ENCODE measurements at places on chromosomes 12 and 14.

GRCh38 chr12:22648668-22649067 is 23.7 kb downstream of the ETNK1 start:
- no peak overlapping the region for H3K4me3 ChIP-seq
- no peaks in the 10 kb centered on the region for H3K27me3 ChIP-seq
- DNase-seq, result no peak
- H3K36me3 ChIP-seq, result peaks cover 6% of the 10 kb centered on the region
- no peaks in the 10 kb centered on the region for H3K4me1 ChIP-seq

GRCh38 chr14:36880276-36880675 is 218.6 kb downstream of the PAX9 start:
- H3K4me1 ChIP-seq, result no peaks in the 10 kb centered on the region
- H3K36me3 ChIP-seq, result no peaks in the 10 kb centered on the region

DNA sequence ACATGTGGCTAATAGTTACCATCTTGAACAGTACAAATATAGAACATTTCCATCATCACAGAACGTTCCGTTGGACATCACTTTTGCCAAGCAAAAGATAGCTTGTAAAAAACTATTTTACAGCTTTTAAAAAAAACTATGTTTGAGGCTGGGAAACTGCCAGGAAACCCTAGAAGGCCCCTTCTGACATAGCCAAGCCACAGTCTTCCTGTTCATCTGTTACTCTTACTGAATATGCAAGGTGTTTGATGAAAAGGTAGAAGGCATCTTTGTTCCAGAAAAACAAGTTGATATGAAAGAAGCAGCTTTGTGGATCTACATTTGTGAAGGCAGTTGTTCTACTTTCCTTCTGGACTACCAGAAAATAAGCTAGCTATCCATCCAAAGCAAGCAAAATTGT is 23.6 kb upstream of the WNK1 start:
- no peak overlapping the region for H3K4me3 ChIP-seq
- no peaks in the 10 kb centered on the region for H3K27me3 ChIP-seq
- no peak overlapping the region for H3K27ac ChIP-seq
- DNase-seq, result no peak

GRCh38 chr12:15417691-15418090 is 95.4 kb downstream of the PTPRO start:
- H3K4me1 ChIP-seq, result no peaks in the 10 kb centered on the region
- H3K36me3 ChIP-seq, result no peaks in the 10 kb centered on the region
- no peak overlapping the region for H3K27ac ChIP-seq
- H3K27me3 ChIP-seq, result no peaks in the 10 kb centered on the region
- H3K4me3 ChIP-seq, result no peak overlapping the region

- H3K27me3 ChIP-seq, result no peaks in the 10 kb centered on the region
- no peak for DNase-seq
- no peaks in the 10 kb centered on the region for H3K36me3 ChIP-seq
- no peak overlapping the region for H3K27ac ChIP-seq
- H3K4me3 ChIP-seq, result no peak overlapping the region
These were observed 144.7 kb upstream of the TMCC3 start for GRCh38 chr12:94795044-94795443.

DNA sequence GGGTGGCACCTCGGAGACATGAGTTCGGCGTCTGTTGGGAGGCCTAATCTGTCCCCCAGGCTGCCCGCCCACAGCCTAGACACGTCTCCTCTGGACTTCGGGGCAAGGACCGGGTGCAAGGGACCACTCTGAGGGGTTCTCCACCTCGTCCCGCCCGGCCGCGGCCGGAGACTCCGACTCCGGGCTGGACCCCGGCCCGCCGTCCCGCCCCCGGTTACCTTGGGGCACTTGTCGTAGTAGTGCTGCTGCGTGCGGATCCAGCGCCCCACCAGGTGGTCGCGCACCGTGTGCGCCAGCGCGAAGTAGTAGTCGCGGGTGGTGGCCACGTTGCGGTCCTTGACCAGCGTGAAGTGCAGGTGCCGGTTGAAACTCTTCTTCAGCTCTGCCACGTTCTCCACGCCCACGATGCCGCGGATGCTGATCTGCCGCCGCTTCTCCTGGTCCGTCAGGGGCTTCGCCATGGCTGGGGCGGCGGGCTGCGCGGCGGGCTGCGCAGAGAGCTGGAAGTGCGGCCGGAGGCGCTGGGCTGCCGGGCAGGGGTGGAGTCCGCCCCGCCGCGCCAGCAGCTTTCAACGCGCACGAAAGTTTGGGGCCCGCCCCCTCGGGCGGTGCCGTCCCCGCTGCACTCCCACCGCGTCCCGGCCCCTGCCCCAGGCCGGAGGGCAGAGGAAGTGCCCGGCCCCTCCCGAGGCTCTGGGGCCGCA is at the start of gene PYGL:
Gene PYGL (minus strand): TSS at position 541 of the 704 bp plus-strand sequence. CDS start 80 bp downstream, at position 461.
- peak within 1 kb of the TSS; percentile 62 for H3K27ac ChIP-seq
- no peaks in the 10 kb centered on the region for H3K36me3 ChIP-seq
- DNase-seq, result peak; percentile 85
- peaks cover 7% of the 10 kb centered on the region for H3K27me3 ChIP-seq
- H3K4me3 ChIP-seq, result peak within 1 kb of the TSS; percentile 69
- H3K4me1 ChIP-seq, result peaks cover 11% of the 10 kb centered on the region

- DNase-seq, result peak; percentile 31
- H3K4me1 ChIP-seq, result peaks cover 3% of the 10 kb centered on the region
- H3K36me3 ChIP-seq, result no peaks in the 10 kb centered on the region
- no peaks in the 10 kb centered on the region for H3K27me3 ChIP-seq
These were observed 108.6 kb upstream of the DYRK2 start for GRCh38 chr12:67539946-67540345.

GRCh38 chr14:80278293-80279023 is 67.2 kb upstream of the DIO2 start:
- no peak overlapping the region for H3K27ac ChIP-seq
- no peaks in the 10 kb centered on the region for H3K4me1 ChIP-seq
- DNase-seq, result peak; percentile 43
- no peak overlapping the region for H3K4me3 ChIP-seq

- H3K27ac ChIP-seq, result no peak overlapping the region
- peaks cover 27% of the 10 kb centered on the region for H3K27me3 ChIP-seq
- no peaks in the 10 kb centered on the region for H3K36me3 ChIP-seq
- no peak for DNase-seq
- H3K4me1 ChIP-seq, result peaks cover 16% of the 10 kb centered on the region
These were observed 2.7 kb downstream of the PPP4R4 start for GRCh38 chr14:94176808-94177207.

DNA sequence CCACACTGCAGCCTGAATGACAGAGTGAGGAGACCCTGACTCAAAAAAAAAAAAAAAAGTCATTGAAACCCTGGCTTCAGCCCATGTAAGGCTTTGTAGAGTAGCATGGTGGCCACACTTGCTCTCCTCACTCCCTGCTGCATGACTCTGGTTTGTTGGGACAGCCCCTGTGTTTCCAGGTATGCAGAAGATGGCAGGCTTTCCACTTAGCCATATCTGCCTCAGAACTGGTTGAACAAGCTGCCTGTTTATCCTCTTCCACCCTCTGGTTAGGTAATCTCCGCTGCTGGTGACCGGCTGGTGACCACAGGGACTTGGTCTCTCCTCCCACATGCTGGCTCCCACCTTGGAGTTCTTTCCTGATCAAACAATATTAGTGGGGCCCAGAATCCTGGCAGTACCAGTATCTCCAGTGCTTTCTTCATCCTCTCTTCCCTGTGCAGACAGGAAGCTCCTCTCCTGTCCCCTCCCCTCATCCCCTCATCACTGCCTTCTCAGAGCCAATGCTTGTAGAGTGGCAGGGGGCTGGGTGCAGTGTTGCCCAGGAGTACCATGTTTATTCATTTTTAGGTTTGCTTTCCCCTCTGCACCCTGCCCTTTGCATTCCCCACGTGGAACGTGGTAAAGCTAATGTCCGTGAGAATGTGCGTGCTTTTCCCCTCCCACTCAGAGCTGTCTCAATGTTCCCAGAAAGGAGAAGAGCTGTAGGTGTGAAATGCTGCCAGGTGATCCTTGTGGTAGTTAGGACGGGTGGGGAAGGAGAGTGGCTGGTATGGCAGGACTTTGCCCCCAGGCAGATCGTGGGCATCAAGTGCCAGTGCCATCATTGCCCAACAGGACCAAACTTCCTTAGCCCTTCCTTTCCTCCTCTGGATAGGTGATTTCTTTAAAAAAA is 11.3 kb downstream of the ABHD12B start:
- DNase-seq, result no peak
- H3K36me3 ChIP-seq, result no peaks in the 10 kb centered on the region
- no peaks in the 10 kb centered on the region for H3K4me1 ChIP-seq

All from muscle of leg (tissue), 16 donors.